ENCODE measurements at places on chromosomes 11 and 22.

DNA sequence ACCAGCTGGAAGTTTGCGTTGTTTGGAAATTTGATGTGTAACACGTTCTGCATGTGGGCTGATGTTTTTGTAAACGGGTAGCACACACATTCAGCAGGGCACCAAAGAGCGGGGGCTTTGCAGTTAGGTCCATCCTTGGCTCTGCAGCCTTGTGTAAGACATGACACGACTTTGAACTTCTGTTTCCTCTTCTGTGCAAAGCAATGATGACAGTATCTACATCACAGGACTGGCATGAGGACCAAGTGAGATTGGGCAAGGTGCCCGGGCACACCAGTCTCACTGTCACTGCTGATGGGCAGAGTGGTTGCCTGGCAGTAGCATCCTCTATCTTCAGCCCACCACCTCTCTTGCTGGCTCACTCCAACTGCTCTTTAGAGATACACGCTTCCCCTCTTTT, 3.3 kb downstream of the TCN2 start:
- DNase-seq = no peak

- no peak for DNase-seq
Measured at GRCh38 chr11:20980736-20981135, 311.4 kb downstream of the NELL1 start.

- no peak for DNase-seq
Measured at GRCh38 chr22:35349704-35350538, 31.0 kb upstream of the HMOX1 start.

DNA sequence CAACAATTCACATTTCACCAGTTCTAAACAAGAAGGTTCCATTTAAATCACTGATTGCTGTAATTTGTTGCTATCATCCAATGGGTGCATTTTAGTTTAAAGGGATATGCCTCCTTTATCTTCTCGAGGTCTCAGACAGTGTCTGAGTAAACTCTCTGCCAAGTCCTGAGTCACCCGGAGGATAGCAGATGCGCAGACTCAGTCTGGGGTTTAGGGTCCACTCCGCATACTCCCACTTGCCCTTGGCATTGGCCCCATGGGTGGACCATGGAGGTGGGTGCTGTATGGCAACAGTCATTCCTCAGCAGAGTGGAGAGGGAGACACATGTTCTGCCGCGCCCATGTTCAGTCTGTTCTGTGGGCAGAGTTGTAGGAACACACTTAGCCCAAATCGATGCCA, 65.4 kb upstream of the CRTAM start:
- DNase-seq = no peak

DNA sequence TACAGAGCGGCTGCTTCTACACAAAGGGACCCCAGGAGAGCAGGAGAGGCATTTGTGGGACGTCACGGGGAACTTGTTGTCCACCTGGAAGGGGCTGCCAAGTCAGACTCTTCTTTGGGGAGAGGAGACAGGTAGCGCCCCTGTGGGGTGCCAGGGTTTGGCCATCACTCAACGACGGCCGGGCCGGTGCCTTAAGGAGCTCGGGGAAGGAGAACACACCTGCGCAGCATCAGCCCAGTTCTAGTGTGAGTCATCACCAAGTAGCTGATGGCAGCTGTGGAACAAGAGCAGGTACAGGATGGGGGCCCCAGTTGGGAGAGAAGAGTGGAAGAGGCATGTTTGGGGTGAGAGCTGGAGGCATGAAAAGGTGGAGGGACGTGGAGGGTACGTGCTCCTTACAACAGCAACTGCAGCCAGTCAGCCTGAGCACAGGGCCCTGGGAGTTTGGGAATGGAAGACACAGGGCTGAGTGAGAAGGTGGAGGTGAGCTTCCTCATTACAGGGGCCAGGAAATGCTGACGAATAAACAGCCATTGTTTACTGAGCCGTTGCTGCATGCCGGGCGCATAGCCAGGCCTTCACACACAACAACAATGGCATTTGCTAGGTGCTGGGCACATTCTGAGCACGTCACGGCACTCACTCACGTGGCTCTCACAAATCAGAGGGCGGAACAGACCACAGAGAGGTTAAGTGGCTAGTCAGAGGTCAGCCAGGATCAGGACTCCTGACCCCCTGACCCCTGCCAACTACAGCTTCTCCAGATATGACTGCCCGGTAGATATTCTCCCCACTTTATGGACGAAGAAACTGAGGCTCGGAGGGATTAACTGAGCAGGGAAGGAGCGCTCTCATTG, 29.1 kb upstream of the TP53I11 start:
- peak; percentile 83 for DNase-seq

DNA sequence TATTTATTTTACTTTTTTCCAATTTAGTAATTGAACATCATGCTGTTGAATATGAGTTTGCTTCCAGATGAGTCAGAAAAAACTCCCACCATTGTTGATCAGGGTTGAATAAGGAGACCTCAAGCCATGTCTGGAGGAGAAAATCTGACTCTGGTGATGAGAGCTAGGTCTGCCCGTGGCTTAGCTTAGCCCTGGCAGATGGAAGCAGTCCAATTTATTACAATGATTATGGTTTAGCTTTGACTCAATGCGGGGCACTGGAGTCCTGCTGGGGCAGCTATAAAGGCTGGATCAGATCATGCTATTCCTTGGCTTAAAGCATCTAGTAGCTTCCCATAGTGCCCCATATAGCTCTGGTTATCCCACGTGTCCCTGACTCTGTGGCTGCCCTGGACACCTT, 506.5 kb downstream of the MN1 start:
- no peak for DNase-seq

GRCh38 chr11:47358731-47359051, 6.2 kb upstream of the MYBPC3 start:
- no peak for DNase-seq

DNA sequence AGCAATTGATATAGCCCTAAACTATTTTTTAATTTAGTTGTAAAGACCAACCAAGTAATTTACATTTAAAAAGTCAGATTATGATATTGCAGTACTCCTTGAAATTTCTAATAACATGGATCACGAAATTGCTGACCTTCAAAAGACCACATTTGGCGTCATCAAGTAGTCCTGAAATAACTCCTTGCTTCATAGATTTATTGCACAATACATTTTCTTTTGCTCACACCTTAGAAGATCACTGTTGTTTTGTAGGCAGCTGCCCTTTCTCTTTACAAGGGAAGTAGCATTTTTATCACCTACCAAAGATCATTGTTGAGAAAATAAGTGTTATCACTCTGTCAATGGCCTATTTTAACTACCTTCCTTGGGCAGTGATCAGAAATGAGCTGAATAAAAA, 815.8 kb downstream of the METTL15 start:
- no peak for DNase-seq

DNA sequence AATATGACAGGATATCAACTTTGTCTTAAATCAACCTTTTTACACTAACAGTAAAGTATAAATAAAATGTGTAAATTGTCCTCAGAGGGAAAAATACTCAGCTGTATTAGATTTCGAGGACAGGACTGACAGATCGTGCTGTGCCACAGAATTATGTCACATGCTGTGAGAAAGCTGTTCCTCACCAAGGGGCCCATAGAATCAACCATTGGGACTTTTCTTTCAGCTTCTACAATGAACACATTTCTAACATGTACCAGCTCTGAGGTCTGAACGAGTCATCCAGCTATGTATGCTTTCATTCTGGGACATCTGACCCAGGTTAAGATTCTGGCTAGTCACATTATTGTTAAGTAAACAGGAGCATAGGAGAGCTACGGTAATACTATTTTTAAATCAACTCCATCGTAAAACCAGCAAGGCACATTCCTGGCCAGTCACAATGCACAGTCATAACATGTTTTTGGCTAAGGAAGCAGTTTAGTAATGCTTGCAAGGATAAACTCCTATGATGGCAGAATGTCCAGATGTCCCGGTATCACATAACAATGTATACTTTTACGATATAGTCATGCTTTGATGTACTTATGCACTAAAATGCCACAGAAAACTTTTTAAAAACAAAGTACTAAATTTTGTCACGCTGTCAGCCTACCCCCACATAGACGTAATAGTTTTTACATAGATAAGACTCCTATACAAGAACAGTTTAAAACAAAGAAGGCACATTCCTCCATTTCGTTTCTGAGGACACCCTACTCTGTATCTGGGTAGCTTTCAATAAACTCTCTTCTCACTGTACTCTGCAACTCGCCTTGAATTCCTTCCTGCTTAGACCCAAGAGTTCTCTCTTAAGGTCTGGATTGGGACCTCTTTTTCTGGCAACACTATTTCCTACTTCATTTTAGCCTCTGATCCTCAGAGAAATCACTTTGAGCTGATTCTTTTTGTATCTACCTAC, 27.4 kb downstream of the ZNF214 start:
- peak; percentile 91 for DNase-seq

DNA sequence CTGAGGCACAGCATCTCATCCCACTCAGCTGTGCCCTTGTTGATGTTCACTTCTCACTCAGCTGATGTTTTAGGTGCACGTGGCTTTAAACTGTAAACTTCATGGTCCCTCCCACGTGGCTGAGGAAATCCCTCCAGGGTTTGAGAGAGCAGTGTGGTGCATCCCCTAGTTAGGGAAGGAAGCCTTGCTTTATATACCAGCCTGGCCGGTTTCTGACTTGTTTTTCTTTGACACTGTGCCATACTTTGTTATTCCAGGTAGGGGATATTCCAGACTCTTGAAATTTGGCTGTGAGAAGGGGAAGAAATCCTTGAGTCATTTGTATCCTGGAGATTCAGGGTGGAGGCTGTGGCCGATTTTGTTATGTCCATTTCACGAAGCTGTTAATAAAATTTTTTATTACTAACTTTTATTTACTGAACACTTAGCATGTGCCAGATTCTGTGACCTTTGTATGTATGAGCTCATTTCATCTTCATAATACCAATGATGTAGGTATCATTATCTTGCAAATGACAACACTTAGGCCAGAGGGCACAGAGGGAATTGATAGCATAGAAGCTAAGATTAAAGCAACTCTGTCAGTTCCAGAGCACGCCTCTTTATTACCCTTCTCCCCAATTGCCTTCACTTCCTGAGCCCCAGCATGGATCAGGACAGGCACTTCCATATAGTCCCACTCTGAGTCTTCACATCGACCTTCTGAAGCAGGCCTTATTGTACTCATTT, 116.6 kb downstream of the NAV2 start:
- no peak for DNase-seq

DNA sequence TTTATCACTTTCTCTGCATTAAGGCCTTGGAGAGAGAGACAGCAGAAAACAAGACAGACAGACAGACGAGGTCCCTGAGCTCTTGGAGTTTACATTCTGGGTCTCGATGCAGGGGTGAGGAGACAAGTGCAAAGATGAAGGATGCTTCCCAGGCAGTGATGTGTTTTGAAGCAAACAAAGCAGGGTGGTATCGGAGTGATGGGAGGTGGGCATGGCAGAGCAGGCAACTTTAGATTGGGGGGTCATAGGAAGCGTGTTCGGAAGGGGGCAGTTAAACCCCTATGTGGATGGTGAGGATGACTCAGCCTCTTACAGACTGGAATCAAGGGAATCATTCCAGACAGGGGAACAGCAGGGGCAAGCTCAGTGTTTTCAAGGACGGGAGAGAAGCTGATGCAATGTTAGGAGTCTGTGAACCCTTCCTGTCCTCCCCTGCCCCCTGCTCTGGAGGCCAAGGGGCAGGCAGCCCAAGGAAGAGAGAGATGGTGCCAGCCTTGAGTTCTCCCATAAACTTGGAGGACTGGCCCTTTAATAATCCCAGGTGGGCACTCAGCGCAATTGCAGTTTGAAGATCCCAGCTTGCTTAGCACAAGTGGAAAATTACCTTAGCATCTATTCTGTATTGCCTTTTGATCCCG, 180.2 kb downstream of the CHST1 start:
- peak; percentile 30 for DNase-seq

DNA sequence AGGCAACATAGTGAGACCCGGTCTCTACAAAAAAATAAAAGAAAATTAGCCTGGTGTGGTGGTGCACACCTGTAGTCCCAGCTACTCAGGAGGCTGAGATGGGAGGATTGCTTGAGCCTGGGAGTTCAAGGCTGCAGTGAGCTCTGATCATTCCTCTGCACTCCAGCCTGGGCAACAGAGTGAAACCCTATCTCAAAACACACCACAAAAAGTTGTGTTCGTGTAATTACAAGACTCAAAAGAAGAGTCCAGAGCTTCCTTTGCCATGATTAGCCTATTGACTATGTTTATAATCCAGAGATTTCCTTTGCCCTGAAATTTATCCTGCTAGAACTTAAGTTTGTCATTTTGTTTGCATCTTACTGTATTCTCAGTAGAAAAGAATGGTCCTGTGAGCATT, 21.0 kb downstream of the SGSM3 start:
- no peak for DNase-seq

DNA sequence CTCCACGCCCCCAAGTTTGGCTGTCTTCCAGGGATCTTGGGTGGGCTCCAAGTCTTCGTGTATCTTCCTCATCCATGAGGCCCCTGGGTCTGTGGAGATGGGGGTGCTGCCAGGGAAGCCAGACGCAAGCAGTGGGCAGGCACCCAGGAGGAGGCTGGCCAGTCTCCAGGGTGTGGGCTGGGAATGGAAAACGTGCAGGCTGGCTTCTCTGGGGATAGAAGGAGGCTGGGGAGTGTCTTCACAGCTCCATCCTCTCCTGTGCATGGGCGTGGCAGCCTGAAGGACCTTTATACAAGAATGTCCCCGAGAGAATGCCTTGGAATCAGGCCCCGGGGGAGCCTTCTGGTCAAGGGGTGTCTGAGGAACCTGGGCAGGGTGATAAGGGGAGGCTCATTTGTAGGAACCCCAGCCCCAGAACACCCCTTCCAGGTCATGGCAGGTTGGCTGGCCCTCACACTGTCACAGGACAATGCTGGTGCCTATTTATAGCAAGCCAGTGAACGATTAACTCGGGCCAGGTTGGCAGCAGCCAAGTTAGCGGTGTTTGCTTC, 14.0 kb downstream of the SGSM1 start:
- no peak for DNase-seq

- no peak for DNase-seq
Measured at GRCh38 chr11:12745787-12746186, 71.6 kb downstream of the TEAD1 start.

DNA sequence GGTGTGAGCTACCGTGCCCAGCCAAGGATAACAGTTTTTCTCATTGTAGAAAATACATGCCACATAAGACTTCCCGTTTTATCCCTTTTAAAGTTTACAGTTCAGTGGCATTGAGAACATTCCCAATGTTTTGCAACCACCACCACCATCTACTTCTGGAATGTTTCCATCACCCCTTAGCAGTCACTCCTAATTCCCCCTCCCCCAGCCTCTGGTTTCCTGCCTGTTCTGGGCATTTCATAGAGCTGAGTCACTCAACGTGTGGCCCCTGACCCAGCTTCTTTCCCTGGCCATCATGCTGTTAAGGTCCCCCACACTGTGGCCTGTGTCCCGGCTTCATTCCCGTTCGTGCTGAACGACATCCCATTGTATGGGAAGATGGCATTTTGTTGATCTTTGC, 30.7 kb downstream of the FGF4 start:
- peak; percentile 89 for DNase-seq

DNA sequence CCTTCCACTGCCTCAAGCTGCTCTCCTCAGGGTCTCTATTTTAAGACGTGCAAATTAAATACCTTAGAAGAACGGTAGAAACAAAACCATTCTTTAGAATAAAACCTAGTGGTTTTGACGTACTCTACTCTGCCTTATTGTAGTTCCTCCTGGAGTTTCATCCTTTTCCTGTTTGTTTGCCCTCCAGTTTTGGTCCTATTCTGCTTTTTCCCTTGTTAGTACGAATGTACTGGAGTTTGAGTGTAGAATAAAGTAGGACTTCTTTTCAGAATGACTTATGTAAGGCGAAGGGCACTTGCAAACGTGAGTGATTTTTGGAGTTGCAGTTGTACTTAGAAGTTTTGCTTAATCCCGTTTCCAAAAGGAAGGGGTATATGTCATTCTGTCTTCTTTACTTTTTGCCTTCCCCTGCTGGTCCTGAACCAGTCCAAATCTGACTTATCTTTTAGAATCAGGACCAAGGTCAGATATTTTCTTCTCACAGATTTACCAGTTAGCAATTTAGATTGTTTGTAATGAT, 1.4 kb downstream of the SIK2 start:
- DNase-seq = no peak

- DNase-seq = no peak
Measured at GRCh38 chr11:67055812-67056211, 835 bp upstream of the RHOD start.
